NCI-H2029 (cell line): ENCODE measurements at places on chromosomes 2 and 18.

DNA sequence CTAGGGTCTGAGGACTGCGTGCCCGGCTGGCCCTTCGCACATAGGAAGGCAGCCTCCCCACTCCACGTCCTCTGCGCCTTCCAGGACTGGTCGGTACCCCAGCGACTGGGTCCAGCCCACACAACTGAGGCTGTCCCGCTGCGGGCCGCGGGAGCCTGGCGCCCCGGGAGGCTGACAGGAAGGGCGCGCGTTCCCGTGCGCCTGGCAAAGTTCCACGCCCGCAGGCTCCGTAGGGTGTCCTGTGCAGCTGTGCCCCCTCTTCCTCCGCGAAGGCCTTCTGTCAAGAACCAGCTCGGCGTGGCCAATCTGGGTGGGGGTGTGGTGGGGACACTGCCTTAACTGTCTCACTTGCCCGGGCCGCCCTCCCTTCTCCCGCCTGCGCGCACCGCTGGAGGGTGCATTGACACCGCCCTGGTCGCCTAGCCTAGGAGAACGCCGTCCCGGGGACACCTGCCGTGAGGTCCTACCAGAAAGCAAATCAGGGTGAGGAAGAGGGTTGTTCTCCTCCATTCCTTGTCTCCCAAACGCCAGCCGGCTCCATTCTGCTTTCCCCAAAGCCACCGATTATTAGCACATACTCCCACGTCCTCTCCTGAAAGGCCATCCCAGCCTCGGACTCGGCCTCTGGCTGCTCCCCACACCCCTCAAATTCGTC lies 618 bp upstream of the LYPD1 start:
- DNase-seq: peak; percentile 29

GRCh38 chr2:172928756-172929155 lies 146.9 kb upstream of the MAP3K20 start:
- no peak for DNase-seq

- no peak for DNase-seq
Measured at GRCh38 chr18:62616331-62616805, 93.5 kb downstream of the ZCCHC2 start.

DNA sequence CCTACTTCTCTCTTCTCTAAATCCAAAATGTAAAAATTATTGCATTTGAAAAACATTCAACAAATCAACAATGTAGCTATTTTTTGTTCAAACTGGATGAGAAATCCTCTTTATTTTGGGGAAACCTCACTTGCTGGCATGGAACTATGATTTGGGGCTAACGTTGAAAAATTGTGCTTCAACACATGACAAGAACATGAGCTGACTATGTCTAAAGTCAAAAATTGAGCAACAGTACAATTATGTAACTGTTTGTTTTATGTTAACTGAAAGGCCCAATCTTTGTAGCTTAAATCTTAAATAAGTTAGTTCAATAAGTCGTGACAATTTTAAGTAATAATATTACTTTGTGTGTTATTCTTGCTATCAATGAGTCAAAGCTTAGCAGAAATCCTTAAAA lies 67.3 kb downstream of the TMEFF2 start:
- DNase-seq: no peak

DNA sequence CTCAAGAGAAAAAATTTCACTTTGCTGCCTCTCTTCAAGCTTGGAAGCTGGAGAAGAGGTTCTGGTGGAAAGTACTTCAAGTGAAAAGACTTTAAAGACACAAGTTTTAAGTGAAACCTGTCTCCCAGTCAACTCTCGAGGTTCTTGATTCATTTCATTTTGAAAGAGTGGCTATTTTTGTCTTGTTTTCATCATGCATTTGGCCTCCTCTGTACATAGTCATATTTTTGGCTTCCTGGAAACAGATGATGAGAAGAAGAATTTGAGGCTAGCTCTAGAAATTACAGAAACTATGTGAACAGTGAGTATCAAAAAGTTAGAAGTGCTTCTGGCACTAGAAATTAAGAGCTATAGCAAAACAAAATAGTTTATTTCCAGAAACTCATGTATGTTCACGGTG lies 124.8 kb downstream of the DTNA start:
- DNase-seq: no peak

DNA sequence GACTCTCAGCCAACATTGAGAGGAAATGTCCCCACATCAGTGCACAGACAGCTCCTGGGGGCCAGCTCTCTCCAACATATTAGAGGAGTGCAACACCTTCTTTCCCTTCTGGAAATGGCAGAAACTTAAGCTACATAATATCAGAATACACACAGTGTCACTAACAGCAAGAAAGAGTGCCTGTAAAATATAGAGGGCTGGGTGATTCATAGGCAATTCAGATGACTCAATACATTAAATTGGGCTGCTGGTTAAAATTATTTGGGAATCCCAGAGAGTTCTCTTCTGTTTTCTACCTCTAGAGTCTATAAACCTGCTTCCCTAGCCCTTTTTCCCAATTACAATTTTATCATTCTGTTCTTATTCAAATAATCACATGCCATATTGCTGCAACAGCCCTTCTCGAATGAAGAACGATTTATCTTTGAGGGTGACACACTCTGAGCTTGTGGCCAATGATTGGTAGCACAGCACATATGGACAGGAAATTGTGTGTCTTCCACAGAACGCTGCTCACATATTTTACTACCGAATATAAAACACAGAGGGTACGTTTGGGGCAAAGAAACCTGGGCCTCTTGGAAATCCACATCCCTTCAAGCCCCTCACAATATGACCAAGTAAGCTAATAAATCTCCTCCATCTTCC lies 381.2 kb downstream of the MBD2 start:
- no peak for DNase-seq

GRCh38 chr2:133166031-133166430 lies 402.2 kb downstream of the NCKAP5 start:
- DNase-seq: no peak

DNA sequence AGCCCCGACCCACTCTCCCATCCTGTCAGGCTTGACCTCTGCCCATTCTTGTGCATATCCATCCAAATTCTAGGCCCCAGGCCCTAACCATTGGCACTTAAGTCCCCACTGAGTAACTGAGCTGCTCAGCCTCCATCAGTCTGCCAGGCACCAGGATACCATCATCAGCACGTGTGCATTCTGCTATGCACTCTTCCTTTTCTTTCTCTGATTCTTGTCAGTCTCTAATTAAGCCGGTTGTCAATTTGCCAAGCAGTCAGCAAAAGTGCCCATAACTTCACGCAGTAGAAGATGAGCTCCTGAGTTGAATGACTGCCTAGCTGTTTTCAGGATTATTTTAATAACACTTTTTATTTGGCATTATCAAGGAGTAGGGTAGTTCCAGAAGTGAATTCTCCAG lies 107.2 kb downstream of the FEZ2 start:
- no peak for DNase-seq

DNA sequence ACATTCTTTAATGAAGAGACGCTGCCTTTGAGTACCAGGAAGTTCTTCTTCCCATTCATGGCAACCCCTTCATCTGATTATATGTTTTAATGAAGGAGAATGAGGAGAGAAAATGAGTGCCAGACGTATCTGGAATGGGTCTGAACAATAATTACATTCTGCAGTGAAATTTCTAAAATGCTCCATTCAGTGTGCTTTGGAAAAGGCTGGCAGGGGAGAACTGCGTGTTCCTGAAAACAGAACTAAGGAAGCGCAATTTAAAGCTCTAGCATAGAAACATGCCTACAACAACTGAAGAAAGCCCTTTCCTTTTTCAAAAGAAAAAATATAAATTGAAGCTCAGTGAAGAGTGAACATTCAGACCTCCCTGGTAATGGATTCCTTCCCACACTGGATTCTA lies 58.8 kb downstream of the BOD1L2 start:
- no peak for DNase-seq

DNA sequence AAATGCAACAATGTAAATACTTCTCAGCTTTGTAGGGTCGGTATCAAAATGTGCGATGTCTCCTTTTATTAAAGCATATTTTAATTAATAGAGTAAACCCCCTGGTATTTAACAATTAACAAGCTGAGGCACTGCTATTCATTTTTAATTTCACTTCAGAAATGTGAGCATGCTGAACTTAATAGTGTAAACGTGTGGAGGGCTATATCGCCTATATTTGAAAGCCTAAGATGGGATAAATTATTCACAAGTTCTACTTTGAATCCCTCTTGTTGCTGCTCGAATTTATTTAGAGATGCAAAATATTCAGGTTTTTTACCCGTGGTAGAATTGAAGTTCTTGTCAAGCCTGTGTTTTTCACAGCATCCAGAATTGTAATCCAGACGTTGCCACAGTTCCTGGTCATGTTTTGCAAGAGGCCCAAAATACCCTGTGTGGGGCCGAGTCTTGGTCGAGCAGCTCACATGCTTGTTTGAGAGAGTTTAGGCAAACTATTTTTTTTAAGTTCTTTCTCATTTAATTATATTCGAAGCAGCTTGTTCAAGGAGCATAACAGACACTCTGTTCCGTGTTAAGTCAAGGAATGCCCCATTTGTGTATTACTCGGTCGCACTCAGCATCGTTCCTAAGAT lies 2.5 kb downstream of the SALL3 start:
- DNase-seq: no peak

DNA sequence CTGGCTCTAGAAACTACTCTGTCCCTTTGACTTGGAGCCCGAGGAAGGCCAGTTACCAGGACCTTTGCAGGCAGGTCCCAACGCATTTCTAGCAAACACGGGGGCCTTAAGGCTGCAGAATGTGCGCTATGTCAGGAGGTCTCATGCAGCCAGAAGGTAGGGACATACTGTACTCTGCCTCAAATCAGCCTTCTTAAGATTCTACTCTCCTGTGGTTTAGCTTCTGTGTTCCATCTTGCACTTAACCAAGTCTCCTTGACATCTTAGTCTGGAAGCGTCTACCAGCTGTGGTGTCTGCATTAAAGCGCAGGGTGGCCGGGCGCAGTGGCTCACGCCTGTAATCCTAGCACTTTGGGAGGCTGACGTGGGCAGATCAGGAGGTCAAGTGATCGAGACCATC lies 65.5 kb downstream of the STEAP3 start:
- no peak for DNase-seq

GRCh38 chr2:10316860-10317259 lies 14.2 kb downstream of the HPCAL1 start:
- no peak for DNase-seq
